ENCODE measurements at places on chromosomes 3 and 15.

DNA sequence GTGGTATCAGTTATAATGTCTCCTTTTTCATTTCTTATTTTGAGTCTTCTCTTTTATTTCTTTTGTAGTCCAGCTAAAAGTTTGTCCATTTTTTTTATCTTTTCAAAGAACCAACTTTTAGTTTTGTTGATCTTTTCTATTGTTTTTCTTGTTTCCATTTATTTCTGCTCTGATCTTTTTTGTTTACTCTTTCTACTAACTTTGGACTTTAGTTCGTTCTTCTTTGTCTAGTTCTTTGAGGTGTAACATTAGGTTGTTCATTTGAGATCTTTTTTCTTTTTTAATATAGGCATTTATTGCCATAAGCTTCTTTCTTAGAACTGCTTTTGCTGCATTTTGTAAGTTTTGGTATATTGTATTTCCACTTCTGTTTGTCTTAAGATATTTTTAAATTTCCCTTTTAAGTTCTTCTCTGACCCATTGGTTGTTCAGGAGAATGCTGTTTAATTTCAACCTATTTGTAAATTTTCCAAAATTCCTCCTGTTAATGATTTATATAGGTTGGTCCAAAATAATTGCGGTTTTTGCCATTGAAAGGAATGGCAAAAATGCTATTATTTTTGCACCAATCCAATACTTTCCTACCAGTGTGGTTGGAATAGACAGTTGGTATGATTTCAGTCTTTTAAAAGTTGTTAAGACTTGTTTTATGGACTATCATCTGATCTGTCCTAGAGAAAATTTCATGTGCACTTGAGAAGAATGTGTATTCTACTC, 51.2 kb downstream of the KAT2B start:
- peak; percentile 11 for DNase-seq

- DNase-seq: no peak
These were observed 59.8 kb downstream of the LRRC3B start for GRCh38 chr3:26682406-26682805.

- DNase-seq: no peak
These were observed 202.2 kb downstream of the KLF13 start for GRCh38 chr15:31528846-31529245.

GRCh38 chr3:58502872-58503271, 11.0 kb downstream of the KCTD6 start:
- no peak for DNase-seq

- no peak for DNase-seq
These were observed 47.6 kb downstream of the TIPARP start for GRCh38 chr3:156721687-156722618.

DNA sequence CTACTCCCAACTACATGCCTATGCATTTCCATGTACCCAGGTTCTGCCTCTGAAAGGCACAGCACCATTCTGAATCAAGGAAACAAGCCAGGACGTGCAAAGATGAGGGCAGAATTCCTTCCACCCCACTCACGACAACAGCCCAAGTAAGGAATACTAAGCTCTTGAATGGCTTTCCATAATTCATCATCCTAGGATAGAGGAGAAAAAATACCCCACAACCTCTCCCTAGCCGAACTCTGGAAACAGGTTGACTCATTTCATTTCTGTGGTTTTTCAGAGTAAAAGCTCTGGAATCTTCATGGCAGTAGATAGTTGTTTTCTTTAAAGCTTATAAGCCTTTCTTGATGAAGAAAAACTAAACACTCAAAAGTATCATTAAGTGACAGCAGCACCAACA, 77.8 kb downstream of the PDZRN3 start:
- DNase-seq: peak; percentile 95

GRCh38 chr15:79922512-79923078, 25.8 kb upstream of the MTHFS start:
- no peak for DNase-seq

DNA sequence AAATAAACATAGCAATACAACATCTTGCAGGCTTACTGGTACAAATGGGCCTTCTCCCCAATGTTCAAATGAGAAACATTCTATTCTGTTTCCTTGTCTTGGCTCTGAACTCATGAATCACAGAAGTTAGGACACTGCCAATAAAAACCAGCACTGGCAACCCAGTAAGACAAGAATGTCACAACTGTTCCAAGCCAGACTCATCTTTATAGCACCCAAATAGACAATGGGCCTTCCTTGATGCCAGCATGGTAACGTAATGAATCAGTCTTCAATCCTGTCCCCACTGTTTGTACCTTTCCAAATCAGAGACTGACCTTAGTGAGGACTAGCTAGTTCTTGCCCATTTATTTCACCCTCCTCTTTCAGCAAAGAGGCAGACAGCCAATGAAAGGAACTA, 14.1 kb upstream of the RPS17 start:
- DNase-seq: peak; percentile 75

DNA sequence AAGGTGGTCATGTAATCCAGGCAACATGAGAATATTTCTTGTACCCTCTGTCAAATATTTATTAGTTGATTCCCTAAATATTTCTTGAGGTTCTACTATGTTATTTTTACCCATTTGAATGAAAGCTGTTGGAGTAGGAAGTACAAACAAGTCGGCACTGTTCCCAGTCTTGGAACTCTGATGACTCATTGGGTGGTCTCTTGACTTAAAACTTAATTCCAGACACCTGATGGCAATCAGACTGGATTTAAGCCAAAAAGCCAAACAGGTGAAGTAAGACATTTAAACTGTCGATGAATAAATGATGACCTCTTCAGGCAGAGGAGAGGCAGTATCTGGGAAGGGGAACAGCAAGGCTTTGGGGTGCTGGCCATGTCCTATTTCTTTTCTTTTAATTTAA, 22.8 kb downstream of the C2CD4A start:
- no peak for DNase-seq

DNA sequence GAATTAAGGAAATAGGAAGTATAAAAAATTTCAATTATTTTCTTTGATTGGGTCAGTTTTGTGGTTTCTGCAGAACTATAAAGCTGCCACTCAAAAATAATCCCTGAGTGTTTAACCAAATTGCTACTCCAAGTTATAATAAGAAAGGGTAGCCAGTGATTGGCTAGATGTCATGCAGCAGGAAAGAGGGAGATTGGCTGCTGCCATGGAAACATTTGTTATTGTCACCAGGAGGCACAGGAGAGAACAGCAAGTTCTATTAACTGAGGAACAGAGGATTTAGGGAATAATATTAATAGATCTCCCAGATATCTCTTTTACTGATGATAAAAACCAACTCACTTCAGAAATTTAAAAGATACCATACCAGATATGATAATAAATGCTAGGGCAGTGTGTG, 42.6 kb downstream of the CLDN1 start:
- DNase-seq: no peak

- no peak for DNase-seq
These were observed 16.7 kb downstream of the DYNC1LI1 start for GRCh38 chr3:32553973-32554372.

GRCh38 chr3:156471431-156471830, 83.5 kb downstream of the SSR3 start:
- no peak for DNase-seq

- no peak for DNase-seq
These were observed 35.6 kb upstream of the FILIP1L start for GRCh38 chr3:100149713-100150415.

DNA sequence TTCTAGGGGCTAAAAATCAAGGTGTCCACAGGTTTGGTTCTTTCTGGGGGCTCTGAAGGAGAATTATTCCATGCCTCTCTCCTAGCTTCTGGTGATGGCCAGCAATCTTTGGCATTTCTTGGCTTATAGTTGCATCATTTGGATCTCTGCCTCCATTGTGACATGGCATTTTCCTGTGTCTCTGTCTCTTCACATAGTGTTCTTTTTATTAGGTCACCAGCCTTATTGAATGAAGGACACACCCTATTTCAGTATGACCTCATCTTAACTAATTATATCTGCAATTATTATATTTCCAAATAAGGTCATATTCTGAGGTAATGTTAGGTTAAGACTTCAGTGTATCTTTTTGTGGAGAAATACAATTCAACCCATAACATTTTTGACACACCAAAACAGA, 3.2 kb upstream of the GBE1 start:
- DNase-seq: peak; percentile 52

GRCh38 chr3:57062101-57062631, 1.7 kb downstream of the SPATA12 start:
- no peak for DNase-seq

- no peak for DNase-seq
These were observed 571.8 kb downstream of the EPHB1 start for GRCh38 chr3:135366816-135367215.

DNA sequence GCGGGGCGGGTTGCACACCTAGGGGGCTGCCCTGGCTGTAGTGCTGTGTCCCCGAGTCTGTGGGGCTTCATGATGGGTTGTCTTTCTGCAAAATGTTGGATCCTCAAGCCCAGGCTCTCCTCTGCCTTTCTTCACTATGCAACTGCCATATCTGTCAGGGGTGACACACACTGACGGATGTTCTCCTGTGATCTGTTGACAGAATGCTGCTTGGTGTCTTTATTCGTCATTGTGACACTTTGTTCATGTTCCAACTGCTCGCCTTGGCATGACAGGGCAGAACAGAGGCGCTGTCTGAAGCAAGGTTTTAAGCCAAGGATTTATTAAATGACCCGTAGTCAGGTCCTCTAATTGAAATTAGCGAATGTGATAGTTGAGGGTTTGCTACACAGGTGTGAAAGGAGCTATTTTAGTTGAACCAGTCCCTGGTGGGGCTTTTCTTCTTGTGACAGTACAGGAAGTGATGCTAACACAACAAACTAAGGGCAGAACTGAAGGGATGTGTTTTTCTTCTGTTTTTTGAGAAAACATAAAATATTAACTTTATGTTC, 173.4 kb downstream of the MCTP2 start:
- no peak for DNase-seq

GRCh38 chr3:33312361-33312760, 35.1 kb downstream of the FBXL2 start:
- no peak for DNase-seq

DNA sequence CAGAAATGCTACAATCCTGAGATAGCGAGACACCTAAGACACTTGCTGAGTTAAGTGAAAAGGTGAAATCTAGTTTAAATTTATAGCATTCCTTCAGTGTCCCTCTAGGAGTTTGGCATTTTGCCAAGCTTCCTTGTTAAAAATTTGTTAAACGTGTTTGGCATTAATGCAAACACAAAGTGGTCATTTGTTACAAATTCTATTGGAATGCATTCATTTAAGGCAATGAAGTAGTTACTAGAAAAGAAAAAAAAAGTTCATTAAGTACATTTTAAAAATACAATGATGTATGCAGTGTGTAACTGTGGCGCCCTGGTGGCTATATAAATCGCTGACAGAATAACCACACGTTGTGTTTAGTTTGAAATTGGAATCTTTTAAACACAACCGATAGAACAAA, 31.3 kb upstream of the WNT5A start:
- peak; percentile 36 for DNase-seq

GRCh38 chr15:71461748-71462147, 346.5 kb downstream of the THSD4 start:
- no peak for DNase-seq

GRCh38 chr15:75193976-75194375, 7.7 kb upstream of the C15orf39 start:
- no peak for DNase-seq

DNA sequence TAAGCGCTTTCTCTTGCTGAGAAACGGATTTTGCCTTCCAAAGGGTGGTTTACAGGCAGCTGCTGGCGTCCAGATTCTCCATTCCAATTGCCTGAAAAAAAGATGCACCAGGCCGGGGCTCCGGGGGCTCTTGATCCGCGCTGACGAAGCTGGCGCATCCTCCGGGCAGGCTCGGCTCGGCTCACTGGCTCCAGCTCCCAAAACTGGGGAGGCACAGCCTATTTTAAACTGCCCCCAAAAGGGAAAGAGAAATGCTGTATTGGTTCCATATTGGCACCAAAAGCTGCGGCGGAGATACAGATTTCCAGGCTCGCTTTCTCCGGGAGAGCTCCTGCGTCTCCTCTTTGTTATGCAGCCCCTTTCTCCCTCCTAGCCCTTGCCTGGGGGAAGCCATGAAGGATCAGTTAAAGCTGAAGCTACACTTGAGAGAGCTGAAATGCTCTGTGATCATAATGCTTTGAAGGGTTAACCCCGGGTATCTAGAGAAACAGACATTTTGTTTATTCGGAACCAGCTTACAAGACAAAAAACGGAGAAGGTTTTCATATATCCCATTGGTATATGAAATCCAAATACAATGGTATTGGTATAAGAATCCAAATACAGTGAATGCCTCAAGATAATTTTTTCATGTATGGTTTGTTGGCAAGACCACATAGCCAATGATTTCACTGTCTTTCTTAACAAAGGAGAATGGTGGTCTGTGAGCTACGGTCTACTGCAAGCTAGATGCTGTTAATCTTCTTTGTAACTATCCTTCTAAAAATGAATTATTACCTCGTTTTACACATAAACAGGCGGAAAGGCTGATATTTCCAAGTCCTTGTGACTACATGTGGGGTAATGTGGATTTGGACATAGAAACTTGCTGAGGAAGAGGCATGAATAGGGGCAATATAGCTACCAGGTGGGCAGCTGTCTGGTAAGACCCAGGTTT, 693 bp downstream of the CD200 start:
- DNase-seq: peak; percentile 0

DNA sequence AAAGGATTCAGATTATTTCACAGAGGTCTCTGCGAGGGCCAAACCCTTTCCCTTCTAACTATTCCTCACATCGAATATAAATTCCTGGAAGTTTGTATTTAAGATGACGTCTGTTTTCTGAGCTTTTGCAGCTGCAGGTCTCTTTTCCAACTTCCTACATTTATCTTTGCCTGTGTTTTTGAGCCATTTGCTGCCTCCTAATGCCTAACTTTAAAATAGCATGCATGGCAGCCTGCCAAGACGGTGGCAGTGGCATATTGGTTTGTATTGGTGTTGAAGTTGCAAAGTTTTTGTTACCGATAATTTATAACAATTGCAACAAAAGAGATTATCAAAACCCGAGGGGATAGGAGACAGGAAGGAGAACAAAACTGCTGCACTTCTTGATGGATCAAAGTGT, 187.1 kb upstream of the DNAJC19 start:
- peak; percentile 16 for DNase-seq

GRCh38 chr3:71879089-71879488, 94.1 kb upstream of the PROK2 start:
- DNase-seq: no peak

DNA sequence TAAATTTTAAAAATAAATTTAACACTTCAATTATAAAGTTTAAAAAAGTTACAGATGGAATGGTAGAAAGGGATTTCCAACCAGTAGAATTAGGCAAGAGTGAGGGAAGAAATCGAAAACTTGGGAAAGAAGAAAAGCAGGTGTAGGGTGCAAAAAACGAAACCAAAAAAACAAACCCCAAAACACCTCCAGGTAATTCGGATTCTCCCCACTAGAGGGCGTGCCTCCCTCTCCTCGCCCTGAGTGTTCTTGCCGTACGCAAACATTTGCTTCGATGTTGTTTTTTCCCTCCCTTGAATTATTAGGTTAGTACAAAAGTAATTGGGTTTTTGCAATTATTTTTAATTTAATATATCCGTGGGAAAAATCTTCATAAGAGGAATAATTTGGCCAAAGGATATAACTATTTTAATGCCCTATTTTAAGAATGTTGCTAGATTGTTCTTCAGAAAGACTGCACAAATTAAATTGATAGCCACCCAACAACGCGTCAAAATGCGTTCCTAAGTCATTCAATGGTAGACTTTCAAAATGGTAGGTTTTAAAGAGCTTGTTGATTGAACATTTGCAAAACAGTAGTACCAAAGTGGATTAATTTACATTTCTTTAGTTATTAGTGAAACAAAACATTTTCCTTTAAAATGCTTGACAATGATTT, 63.7 kb downstream of the SLC30A4 start:
- DNase-seq: peak; percentile 34

Measured in AG10803 (cell line).